Endothelial cell (in vitro differentiated cells): ENCODE measurements at places on chromosomes 4 and X.

- DNase-seq: no peak
Observed at GRCh38 chr4:9870165-9870790, 88.8 kb downstream of the DRD5 start.

DNA sequence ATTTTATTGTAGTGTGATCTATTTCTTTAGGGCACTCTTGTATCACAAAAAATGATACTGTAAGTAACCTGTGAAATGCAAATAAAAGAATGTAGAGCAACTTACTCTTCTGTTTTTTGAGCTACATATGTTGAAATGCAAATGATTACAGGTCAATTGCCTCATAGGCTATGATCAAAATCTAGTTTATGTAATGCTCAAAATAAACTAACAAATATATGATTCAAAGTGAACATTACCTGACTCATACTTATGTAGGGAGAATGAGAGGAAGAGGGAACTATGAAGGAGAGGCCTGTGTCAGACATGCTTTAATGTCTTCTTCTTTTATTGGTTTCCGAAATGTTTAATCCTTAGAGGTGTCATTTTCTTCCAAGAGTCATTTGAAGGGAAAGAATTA is 5.0 kb upstream of the RPS6KA3 start:
- no peak for DNase-seq

GRCh38 chrX:10654960-10655359 is 34.6 kb upstream of the MID1 start:
- no peak for DNase-seq

- DNase-seq: no peak
Observed at GRCh38 chr4:73187325-73187724, 71.3 kb downstream of the ANKRD17 start.

GRCh38 chr4:22099896-22100295 is 151.3 kb upstream of the KCNIP4 start:
- no peak for DNase-seq

DNA sequence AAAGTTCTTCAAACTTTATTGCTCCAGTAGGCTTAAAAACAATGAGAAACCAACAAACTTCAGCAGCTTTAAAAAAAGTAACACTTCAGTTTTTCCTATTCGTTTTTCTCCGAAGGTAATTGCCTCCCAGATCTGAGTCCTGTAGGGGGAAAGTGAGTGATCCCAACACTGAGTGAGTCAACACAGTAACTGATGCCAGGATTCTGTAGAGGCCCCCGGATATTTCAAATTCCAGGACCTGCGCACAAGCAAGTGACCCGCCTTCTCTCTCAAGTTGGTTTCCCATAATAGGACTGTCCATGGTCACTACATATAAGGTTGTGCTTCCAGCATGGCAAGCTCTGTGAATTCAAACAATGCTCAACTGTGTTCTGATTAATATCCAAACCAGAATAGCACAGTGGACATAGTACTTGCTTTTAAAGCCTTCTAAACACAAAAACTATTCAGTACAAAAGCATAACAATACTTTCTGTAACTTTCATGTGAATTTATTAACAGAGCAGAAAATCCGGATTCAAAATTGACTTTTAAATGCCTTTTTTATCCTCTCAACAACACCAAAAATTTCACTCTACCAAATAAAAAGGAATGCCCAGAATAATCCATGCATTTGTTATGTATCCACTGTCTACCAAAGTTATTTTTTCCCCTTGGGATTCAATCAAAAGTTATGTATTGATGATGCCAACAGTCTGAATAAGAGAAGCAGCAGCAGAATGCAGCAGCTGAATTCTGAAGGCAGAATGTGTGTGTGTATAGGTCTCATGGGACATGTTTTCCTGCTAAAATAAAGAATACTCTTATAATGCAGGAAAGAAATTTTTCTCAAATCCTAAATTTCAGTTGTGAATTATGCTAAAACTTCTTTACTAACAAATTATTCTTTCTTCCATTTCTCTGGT is at the start of gene DMD:
Gene DMD (minus strand): TSS at position 194 of the 905 bp plus-strand sequence. CDS start 237 bp downstream, outside the sequence.
- no peak for DNase-seq

- DNase-seq: peak; percentile 51
Observed at GRCh38 chr4:16226816-16227461, 668 bp upstream of the TAPT1 start.

- DNase-seq: no peak
Observed at GRCh38 chrX:136183917-136184316, 36.6 kb downstream of the FHL1 start.

DNA sequence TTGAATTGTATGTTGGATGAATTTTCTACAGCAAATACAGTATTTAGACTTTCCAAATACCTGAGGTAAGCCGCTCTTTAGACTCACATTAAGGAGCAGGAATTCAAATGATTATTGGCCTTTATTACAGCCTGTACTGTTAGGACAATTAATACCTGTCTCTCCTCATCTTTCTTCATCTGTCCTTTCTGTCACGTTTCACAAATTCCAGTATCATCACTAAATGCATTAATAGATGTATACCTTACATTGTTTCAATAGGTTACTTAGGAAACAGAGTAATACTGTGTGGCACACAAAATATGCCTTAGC is 1.2 kb downstream of the FAM241A start:
- no peak for DNase-seq

- DNase-seq: no peak
Observed at GRCh38 chr4:124740501-124740900, 28.0 kb upstream of the ANKRD50 start.

DNA sequence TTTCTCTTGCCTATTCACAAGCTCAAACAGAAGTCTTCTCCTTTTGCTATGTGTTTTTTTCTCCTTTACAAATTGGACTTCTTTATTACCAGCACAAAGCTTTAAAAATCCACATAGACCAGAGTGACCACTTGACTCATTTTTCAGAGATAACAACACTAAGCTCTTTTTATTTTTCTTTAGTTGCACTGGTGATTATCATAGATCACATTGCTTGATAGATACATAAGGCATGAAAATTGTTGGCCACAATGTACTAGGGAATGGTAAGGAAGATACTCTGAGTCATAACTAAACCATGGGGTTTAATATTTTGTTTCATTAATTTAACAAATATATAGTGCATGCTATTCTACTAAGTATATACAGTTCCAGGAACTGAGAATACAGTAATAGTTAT is 159.0 kb downstream of the GASK1B start:
- DNase-seq: no peak

- no peak for DNase-seq
Observed at GRCh38 chr4:1243451-1244080, 5.4 kb downstream of the CTBP1 start.

DNA sequence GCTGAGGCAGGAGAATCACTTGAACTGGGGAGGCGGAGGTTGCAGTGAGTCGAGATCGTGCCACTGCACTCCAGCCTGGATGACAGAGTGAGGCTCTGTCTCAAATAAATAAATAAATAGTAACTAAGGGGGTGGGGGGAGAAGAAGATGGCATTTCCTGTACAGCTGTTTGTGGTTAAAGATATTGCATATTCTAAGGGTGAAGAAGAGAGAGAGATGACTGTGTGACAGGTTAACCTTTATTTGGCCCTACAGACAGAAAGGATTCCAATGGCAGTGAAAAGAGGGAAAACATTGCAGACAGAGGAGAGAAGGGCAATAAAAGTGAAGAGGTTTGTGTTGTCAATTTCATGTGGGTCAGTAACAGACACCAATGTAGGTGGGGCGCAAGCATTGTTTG is 9.4 kb downstream of the TASL start:
- DNase-seq: no peak

- DNase-seq: no peak
Observed at GRCh38 chr4:71185037-71185436, 153.8 kb upstream of the SLC4A4 start.

DNA sequence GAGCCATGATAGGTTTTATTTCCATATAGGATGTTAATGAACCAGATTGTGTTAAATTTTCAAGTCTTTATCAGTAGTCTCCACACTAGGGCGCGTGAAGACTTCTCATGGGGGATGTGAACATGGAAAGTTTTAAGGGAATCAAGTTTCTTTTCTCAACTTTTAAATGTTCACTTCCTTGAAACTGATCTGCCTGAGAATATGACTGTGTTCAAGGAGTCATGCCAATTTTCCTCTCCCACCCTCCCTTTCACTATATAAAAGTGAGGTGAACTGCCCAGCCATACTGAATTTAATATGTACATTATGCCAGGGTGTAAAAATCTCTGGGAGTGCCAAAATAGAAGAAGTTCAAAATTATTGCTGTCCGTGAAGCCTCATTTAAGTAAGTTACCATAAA is 30.4 kb upstream of the HPGDS start:
- no peak for DNase-seq

DNA sequence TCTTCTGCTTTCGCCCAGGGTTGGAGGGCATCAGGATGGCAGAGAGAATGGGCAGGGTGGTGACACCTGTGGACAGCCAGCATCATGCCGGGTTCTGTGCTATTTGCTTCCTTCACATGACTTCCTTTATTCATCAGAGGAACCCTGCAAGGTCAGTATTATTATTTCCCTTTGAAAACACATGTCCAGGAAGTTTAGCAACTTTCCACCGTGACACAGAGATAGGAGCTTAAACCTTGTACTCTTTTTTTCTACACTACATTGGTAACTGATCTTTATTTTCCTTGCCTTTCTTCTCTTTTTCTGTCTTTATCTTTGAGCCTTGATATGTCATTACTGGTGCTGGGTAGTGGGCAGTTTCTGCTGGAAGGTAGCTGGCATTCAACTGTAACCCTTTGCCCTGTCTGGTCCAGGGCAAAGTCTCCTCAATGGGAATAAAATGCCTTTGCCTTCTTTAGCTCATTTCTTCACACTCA is 5.0 kb upstream of the MGST2 start:
- no peak for DNase-seq

GRCh38 chr4:14810568-14810967 is 191.7 kb upstream of the CPEB2 start:
- DNase-seq: no peak

DNA sequence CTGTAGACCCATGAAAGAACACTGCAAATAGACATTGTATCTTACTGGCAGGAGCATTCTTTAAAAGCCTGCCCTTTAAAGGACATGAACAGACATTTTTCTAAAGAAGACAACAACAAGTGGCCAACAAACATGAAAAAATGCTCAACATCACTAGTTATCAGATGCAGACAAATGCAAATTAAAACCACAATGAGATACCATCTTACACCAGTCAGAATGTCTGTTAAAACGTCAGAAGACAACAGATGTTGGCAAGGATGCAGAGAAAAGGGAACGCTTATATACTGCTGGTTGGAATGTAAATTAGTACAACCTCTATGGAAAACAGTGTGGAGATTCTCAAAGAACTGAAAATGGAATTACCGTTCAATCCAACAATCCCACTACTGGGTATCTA is 77.2 kb downstream of the ATP10D start:
- DNase-seq: no peak

DNA sequence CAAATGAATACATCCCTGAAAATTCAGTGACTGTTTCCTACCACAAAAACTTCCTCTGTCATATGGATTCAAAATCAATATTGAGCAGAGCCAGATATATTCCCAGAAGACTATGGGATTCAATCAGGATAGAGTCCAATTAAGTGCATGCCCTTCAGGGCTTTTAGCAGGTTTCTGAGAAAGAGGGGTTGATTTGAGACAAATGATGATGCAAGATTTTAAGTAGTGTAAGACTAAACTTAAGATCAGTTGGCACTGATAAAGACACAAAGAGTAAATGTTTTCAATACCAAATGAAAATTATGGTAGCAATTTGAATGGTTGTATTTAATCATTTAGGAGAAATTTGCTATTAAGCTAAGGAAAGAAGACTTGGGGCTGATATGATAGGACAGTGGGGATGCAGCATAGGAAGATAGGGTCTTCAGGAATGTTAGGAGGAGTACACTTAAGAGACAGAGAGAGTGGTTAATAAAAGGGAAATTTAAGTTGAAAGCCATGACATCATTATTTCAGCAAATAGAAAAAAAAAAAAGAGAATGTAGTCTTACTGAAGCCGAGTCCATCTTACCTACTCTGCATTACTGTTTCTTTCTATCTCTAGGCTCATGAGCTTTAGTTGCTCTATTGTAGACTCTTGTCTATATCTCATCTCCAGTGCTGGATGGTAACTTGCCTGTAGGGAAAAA is 32.0 kb upstream of the XK start:
- no peak for DNase-seq

DNA sequence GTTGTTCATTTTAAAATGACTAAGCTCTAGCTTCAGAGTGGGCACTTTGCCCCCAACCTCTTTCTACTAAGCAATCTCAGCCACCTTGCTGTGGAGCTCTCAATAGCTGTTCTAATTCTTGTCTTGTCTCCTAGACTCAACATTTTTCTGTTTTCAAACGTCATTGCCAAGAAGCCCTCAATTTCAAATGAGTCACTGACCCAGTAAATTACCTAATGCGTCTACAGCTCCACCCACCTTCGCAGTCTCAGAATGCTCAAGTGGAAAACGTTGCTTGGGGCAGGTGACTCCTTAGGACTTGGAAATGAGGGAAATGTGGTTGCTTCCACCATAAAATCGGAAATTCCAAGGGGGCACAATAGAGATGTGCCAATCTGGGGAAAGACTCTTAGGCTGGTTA is 59.0 kb downstream of the ING2 start:
- no peak for DNase-seq

DNA sequence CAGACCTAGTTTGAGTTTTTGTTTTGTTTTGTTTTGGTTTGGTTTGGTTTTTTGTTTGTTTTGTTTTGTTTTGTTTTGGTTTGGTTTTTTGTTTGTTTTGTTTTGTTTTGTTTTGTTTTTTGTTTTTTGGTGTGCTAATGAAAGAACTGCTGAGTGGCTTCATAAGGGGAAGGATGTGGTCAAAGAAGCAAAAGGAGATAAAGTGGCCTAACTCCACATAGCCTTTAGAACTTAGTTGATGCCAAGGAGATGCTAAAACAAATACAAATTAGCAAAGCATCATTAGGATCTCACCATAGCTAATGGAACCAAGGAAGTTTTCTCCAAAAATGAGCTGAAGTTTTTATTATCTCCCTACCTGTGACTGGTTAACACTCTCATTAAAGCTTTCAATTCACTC is 44.6 kb upstream of the TMEM164 start:
- no peak for DNase-seq

DNA sequence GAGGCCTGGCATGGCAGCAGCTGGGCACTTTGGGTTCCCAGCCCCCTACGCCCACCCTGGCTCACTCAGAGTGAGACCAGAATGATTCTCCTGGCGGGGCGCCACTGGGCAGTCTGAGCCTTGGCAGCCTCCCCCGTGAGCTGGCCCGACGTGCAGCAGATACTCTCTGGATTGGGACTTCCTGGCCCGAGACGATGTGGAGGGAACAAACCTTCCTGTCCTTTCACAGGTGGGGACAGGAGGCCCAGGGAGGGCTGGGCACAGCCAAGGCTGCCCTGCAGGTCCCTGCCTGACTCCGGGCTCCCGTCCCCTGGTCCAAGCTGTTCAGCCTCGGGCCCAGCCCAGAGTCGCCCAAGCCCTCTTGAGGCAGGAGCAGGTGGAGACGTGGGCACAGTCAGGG is 17.9 kb upstream of the ADD1 start:
- no peak for DNase-seq

DNA sequence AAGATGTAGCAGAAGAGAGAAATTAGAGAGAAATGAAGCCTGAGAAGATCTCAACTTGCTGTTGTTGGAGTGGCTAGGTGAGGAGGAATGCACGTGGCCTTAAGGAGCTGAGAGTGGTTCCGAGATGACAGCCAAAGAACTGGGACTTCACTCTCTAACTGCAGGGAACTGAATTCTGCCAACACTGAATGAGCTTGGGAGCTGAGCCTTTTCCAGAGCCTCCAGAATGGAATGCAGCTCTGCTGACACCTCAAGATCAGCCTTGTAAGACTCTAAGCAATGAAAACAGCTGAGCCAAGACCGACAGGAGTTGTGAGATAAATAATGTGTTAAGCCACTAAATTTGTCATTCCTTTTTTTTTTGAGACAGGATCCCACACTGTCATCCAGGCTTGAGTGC is 73.0 kb downstream of the TLL1 start:
- no peak for DNase-seq

GRCh38 chr4:163556650-163557391 is 62.3 kb downstream of the TMA16 start:
- no peak for DNase-seq
